Caco-2 (cell line): ENCODE measurements at places on chromosomes 7 and 10. TPM values are rescaled to one million over a fixed set of nuclear protein-coding genes. Genes with fewer than 3 reads are reported as not detected.

DNA sequence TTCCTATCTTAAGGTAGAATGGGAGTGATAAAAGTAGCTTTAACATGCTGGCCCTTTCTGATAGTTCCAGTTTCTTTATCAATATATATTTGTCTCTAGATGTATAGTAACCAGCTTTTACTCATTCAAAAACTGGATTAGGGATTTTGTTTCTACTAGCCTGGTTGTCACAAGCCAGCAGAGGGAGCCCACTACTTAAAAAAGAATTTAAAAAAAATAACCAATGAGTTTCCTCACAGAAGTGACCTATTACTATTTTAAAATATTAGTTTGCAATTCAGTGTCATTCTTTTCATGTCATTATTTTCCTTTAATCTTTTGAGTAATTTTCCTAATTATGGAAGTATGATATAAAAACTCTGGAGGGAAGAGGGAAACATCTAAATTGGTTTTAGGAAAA is 142.1 kb downstream of the PHTF2 start:
- peak; percentile 31 for DNase-seq

DNA sequence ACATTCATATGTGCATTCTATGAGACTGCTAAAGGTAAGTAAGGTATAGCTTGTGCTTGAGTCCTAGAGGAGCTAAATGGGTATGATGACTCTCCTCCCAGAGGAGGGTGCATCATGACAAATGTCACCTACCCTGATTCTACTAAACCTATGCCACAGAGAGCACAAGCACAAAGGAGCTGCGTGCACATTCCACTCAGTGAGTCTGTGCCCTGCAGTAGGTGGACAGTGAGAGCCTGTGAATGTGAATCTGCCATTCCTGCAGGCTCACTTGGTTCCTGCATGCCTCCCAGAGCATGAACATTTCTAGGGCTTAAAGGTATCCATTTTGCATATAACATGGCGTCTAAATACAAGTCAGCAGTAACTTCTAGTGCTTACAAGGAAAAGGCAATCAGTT is 46.8 kb downstream of the PRKAR2B start:
- no peak for DNase-seq

DNA sequence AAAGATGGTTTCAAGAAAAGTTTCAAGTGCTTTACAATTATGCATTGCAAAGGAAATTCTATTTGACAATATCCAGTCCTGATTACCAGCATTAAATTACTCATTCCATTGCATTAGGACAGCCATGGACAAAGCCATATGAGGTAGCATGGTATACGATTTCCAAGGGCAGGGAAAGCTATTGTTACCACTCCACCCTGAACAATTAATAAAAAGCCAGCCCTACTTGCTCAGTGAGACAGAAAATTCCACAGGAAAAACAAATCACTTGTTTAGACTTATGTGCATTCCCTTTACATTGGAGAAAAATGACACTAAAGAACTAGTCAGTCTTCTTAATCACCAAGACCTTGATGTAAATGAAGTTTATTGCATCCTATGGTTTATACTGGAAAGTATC is 5.6 kb downstream of the CD36 start:
- no peak for DNase-seq

- no peak for DNase-seq
Measured at GRCh38 chr10:8116926-8117493, 62.5 kb downstream of the GATA3 start.

- no peak for DNase-seq
Measured at GRCh38 chr10:28219251-28219650, 83.6 kb downstream of the MPP7 start.

- DNase-seq: peak; percentile 69
Measured at GRCh38 chr7:3259711-3260400, 41.2 kb upstream of the SDK1 start.

- DNase-seq: no peak
Measured at GRCh38 chr10:123938890-123939289, 47.3 kb upstream of the CPXM2 start.

DNA sequence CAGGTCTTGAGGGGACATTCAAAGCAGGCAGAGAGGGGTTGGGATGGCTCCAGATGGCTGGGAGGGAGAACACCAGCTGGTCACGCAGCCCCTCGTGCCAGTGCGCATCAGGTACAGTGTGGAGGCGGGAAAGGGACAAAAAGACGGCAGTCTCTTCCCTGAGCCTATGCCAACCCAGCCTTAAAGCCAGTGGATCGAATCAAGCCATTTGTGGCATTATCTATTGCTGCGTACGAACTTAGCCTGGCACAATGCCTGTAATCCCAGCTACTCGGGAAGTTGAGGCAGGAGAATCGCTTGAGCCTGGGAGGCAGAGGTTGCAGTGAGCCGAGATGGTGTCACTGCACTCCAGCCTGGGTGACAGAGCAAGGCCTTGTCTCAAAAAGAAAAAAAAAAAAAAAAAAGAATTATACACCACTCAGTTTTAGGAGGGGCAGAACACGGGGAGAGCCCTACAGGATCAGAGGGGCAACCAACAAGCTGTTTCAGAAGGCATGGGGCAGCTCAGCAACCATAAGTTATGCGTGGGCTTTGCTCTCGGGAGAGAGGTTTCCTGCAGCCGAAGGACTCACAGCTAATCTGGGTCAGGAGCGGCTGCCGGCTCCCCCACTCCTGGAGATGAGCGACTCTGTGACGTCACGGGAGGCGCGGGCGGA is 356 bp upstream of the NDUFB2 start:
- no peak for DNase-seq

- DNase-seq: no peak
Measured at GRCh38 chr10:28418069-28418468, 114.8 kb upstream of the WAC start.

DNA sequence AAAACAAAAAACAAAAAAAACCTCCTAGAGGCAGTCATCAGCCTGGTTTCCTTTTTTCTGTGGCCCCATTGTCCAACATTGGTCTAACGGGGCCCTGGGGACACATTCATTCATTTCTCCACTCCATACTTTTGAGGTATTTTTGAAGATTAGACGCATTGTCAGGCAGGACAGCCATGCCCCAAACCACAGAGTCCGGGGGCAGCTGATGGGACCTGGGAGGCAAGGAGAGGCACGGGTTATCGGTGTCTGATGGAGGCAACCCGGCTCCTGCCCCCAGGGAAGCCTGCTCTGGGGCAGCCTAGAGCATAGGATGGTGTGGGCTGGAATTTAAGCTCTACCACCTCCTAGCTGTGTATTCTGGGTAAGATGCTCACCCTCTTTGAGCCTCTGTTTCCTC is 6.5 kb upstream of the RABGEF1 start:
- DNase-seq: no peak

DNA sequence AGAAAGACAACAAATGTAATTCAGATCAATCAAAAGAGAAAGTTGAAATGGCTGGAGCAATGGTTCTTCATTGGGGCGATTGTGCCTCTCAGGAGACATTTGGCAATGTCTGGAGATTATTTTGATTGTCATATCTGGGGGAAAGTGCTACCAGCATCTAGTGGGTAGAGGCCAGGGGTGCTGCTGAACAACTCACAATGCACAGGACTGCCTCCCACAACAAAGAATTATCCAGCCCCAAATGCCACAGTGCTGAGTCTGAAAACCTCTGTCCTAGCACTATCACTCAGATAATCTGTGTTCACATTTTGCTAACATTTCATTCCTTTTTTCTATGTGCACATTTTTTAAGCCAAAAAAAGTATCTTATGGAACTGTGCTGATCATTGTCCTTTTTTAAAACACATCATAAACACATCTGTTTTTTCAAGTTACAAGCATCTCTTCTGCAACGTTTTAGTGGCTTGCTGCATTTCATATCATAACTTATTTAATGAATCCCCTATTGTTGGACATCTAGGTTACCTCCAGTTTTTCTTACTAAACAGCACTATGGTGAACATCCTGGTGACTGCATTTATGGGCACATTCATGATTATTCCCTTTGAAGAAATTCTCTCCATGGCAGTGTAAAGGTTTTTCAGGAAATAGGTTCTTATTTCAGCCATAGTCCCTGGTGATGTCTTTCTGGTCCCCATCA is 114.2 kb downstream of the C10orf105 start:
- DNase-seq: no peak

GRCh38 chr7:11410656-11411644 is 421.0 kb downstream of the THSD7A start:
- DNase-seq: no peak

- DNase-seq: no peak
Measured at GRCh38 chr7:32116436-32116835, 46.2 kb upstream of the PDE1C start.

- no peak for DNase-seq
Measured at GRCh38 chr7:5629941-5630340, 151.5 kb downstream of the RNF216 start.

DNA sequence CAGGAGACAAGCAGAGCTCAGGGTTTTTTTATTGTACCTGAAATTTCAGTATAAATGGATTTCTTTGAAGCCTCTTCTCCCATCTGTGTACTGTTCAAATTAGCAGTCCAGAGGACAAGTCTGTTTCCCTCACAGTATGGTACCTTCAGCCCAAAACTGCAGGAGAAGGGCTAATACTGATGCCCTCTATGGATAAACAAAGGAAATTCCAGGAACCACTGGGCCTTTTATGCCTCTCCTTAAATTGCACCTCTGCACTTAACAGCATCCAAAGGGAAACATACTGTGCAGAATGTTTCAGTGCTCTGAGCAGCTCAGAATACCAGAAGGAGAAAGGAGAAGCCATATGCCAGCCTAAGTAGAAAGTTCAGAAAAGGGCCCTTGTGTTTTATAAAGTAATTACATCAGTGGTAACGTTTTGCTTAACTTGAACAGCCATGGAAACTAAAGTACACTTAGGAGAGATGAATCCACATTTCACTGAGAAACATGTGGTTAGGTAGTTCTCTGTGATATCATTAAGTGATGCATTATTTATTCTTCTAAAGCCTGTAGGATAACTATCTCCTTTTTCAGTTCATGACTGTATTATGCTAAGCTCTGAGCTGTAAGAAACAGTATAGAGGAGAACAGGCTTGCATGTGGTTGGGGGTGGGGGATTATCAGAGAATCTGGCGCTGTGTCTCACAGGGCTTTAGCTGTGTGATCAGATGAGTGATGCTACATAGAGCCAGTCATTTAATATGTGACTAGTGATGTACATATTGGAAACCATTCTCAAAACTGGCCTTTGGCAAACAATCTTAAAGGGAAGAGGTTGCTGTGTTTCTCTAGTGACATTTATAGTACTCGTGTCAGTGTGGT is 111.3 kb downstream of the POU6F2 start:
- no peak for DNase-seq

GRCh38 chr10:71049994-71050393 is 161.6 kb upstream of the PCBD1 start:
- DNase-seq: no peak

DNA sequence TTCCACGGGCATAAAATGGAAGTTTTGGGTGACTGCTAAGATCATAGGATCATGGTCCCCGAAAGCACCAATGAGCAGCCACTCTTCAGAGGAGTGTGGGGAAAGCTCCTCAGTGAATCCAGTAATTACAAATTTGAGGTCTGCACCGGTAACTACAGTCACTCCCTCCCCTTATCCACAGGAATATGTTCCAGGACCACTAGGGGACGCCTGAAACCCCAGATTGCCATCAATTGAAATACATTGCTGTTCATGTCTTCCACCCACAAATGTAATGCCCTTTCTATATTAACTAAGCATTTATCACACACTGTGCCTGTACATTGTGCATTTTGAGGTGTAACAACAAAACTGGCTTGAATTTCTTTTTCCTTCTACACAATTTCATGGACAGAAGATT is 447.9 kb upstream of the PFKP start:
- no peak for DNase-seq

- peak; percentile 19 for DNase-seq
Measured at GRCh38 chr7:2441430-2442058, 34.7 kb downstream of the GRIFIN start.

- no peak for DNase-seq
Measured at GRCh38 chr7:31464601-31465000, 49.3 kb upstream of the ITPRID1 start.

DNA sequence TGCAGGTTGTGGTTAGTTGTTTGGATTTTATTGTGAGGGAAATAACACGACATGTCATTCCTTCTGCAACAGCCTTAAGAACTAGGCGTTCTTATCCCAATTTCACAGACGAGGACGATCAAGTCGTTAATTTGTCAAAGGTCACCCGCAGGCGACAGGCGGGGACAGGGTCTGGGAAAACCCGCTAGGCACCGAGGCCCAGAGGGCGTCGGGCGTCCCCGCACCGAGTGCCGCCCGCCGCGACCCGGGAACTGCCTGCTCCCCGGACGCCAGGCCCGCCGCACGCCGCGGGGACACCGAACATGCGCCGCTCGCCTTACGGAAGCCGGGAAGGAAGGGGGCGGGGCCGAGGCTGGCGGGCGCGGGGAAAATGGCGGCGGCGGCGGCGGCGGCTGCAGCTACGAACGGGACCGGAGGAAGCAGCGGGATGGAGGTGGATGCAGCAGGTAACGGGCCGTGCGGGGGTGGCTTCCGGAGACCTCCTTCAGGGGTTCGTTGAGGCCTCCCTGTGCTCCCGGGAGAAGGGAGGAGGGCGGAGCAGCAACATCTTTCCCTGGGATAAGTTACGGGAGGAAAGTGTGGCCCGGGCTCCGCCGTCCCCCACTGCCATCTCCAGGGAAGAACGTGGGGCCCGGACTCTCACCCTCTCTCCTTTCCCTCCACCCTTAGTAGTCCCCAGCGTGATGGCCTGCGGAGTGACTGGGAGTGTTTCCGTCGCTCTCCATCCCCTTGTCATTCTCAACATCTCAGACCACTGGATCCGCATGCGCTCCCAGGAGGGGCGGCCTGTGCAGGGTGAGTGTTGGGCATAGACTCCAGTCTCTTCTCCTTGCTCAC is at the start of gene COPS6:
TSS of gene COPS6 (plus strand) at position 349 of the 837 bp plus-strand sequence. CDS start at position 371, 22 bp downstream.
- peak; percentile 93 for DNase-seq

GRCh38 chr7:143444063-143444782 is 970 bp downstream of the TAS2R60 start:
- DNase-seq: no peak

GRCh38 chr7:39271402-39271801 is 293.7 kb downstream of the POU6F2 start:
- DNase-seq: no peak

- DNase-seq: peak; percentile 91
Measured at GRCh38 chr10:112383325-112383724, 9.4 kb downstream of the ACSL5 start.

GRCh38 chr10:93420944-93421825 is 60.9 kb downstream of the MYOF start:
- no peak for DNase-seq

- DNase-seq: no peak
Measured at GRCh38 chr7:11747715-11748485, 84.1 kb downstream of the THSD7A start.

GRCh38 chr10:52455098-52455497 is 141.0 kb downstream of the DKK1 start:
- peak; percentile 58 for DNase-seq

The SPRN gene
- not detected in 2 replicates for total RNA-seq

The COL13A1 gene
- total RNA-seq: not detected in 2 replicates

The VKORC1L1 gene
- total RNA-seq: 35.2 and 35.5 TPM in 2 replicates

The NUTM2B gene
- 0.26 and 0.57 TPM in 2 replicates for total RNA-seq

The GTPBP10 gene
- 42.7 and 45.2 TPM in 2 replicates for total RNA-seq

The CYP2C18 gene
- total RNA-seq: 0.72 and 0.79 TPM in 2 replicates

The TMEM213 gene
- total RNA-seq: not detected in 2 replicates

The RASA4B gene
- 2.9 and 3.2 TPM in 2 replicates for total RNA-seq

The SFTPD gene
- total RNA-seq: 0.39 TPM in 1 of 2 replicates, not detected in the other

The UPK3B gene
- total RNA-seq: 5.3 and 9.1 TPM in 2 replicates

The DNAJC12 gene
- 1.4 and 2.2 TPM in 2 replicates for total RNA-seq
